ENCODE measurements at places on chromosomes 1 and 21. TPM values are rescaled to one million over a fixed set of nuclear protein-coding genes. Genes with fewer than 3 reads are reported as not detected.
A peak's percentile ranks its signal among the peaks of the same experiment; 100 is the strongest.

The ASCL5 gene
- polyA plus RNA-seq = 0.47 TPM

The SLC25A34 gene
- polyA plus RNA-seq = 4.1 TPM

The NEK7 gene
- 78.8 TPM for polyA plus RNA-seq

- DNase-seq = no peak
Observed at GRCh38 chr1:158200527-158200926, 19.8 kb downstream of the CD1D start.

- peak; percentile 82 for DNase-seq
Observed at GRCh38 chr1:15799928-15800835, 7.3 kb downstream of the UQCRHL start.

GRCh38 chr1:11062965-11063401 lies 3.2 kb upstream of the SRM start:
- no peak for DNase-seq

GRCh38 chr1:180177931-180178330 lies 23.3 kb downstream of the QSOX1 start:
- no peak for DNase-seq

- no peak for DNase-seq
Observed at GRCh38 chr21:45848331-45848730, 133.2 kb upstream of the COL6A1 start.

- no peak for DNase-seq
Observed at GRCh38 chr1:3743421-3743820, 8.8 kb upstream of the CCDC27 start.

- DNase-seq = no peak
Observed at GRCh38 chr21:31293986-31294385, 50.1 kb downstream of the TIAM1 start.

GRCh38 chr1:83854456-83854855 lies 144.5 kb downstream of the TTLL7 start:
- no peak for DNase-seq

- no peak for DNase-seq
Observed at GRCh38 chr1:158147401-158147800, 33.3 kb upstream of the CD1D start.

Measured in left lung (tissue), 14 donors.